ENCODE measurements at places on chromosomes 5 and 9. TPM values are rescaled to one million over a fixed set of nuclear protein-coding genes. Genes with fewer than 3 reads are reported as not detected.

RASEF gene
- 0.37 TPM for total RNA-seq

C9orf153 gene
- total RNA-seq: 0.24 TPM

BARHL1 gene
- total RNA-seq: not detected

ORM2 gene
- total RNA-seq: not detected

IFNA21 gene
- total RNA-seq: not detected

HEMGN gene
- total RNA-seq: 0.33 TPM

HTR4 gene
- 0.32 TPM for total RNA-seq

GBA2 gene
- total RNA-seq: 57.7 TPM

SPATA6L gene
- total RNA-seq: 3.0 TPM

Data from posterior vena cava (tissue), 2 donors.